Activated naive CD8-positive, alpha-beta T cell treated with anti-CD3 and anti-CD28 coated beads, Interleukin-2, amount 10 ng/mL, durations not matched to agents 7 days and 5 days (primary cell): ENCODE measurements at places on chromosomes 2 and 18. TPM values are rescaled to one million over a fixed set of nuclear protein-coding genes. Genes with fewer than 3 reads are reported as not detected.

SCG2 gene
- not detected for total RNA-seq

CDK15 gene
- not detected for total RNA-seq

TMEM198 gene
- 0.85 TPM for total RNA-seq

EPG5 gene
- total RNA-seq = 33.5 TPM

GREB1L gene
- not detected for total RNA-seq

EVA1A gene
- total RNA-seq = not detected

POTEE gene
- total RNA-seq = 0.47 TPM

ANKRD30B gene
- not detected for total RNA-seq

SAG gene
- not detected for total RNA-seq

HOXD9 gene
- not detected for total RNA-seq

ERICH2 gene
- total RNA-seq = not detected

MC4R gene
- not detected for total RNA-seq

CWC22 gene
- 22.2 TPM for total RNA-seq

SERPINB4 gene
- total RNA-seq = not detected

KIAA2012 gene
- not detected for total RNA-seq

DARS1 gene
- 117 TPM for total RNA-seq

SLC4A3 gene
- total RNA-seq = not detected

TWIST2 gene
- total RNA-seq = not detected

ACKR3 gene
- 4.4 TPM for total RNA-seq

GREB1 gene
- 0.54 TPM for total RNA-seq

ZBTB7C gene
- total RNA-seq = not detected

RMND5A gene
- total RNA-seq = 36.1 TPM

ZFP36L2 gene
- 218 TPM for total RNA-seq
